Adrenal gland (tissue), 19 donors: ENCODE measurements at places on chromosomes 7 and 10. TPM values are rescaled to one million over a fixed set of nuclear protein-coding genes. Genes with fewer than 3 reads are reported as not detected.

DNA sequence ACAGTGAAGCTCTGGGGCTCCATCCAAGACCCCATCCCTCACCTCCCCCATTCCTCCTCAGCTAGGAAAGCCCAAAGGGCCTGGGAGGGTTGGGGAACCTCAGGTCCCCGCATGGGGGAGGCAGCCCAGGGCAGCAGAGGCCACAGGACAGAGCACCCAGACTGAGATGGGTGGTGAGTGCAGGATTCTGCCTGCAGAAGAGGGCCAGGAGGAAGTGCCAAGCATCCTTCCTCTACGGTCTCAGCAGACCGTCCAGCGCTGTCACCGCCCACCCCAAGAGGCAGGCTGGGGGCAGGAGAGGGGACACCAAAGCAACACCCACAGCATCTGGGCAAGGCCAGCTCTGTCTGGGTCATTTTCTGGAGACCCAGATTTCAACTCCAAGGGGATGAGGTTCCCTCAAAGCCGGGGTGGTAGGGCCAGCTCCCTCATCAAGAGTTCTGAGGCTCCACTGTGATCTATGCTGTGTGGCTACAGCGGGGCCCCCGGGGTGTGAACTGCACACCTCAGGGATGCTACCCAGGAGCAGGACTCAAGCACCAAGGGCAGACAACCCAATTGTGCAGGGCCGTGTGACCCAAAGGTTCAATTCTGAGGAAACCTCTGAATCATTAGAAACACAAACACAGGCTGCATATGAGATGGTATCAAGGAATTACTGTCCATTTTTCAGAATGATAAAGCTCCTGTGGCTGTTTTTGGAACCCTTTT is 46.8 kb downstream of the CAMK2B start:
- no peak overlapping the region for H3K27ac ChIP-seq
- DNase-seq = peak; percentile 11
- H3K36me3 ChIP-seq = no peaks in the 10 kb centered on the region

GRCh38 chr10:115129752-115130151 is 36.6 kb downstream of the ATRNL1 start:
- no peak overlapping the region for H3K27ac ChIP-seq
- no peak for DNase-seq
- no peaks in the 10 kb centered on the region for H3K36me3 ChIP-seq
- H3K27me3 ChIP-seq = no peaks in the 10 kb centered on the region
- H3K4me1 ChIP-seq = no peaks in the 10 kb centered on the region
- H3K4me3 ChIP-seq = no peak overlapping the region

GRCh38 chr7:66421830-66422475 is 206.7 kb upstream of the KCTD7 start:
- H3K27ac ChIP-seq = no peak overlapping the region

GRCh38 chr7:51175316-51175991 is 141.2 kb downstream of the COBL start:
- no peak overlapping the region for H3K27ac ChIP-seq
- DNase-seq = no peak
- H3K36me3 ChIP-seq = no peaks in the 10 kb centered on the region
- H3K27me3 ChIP-seq = no peaks in the 10 kb centered on the region
- H3K4me1 ChIP-seq = no peaks in the 10 kb centered on the region
- H3K4me3 ChIP-seq = no peak overlapping the region

DNA sequence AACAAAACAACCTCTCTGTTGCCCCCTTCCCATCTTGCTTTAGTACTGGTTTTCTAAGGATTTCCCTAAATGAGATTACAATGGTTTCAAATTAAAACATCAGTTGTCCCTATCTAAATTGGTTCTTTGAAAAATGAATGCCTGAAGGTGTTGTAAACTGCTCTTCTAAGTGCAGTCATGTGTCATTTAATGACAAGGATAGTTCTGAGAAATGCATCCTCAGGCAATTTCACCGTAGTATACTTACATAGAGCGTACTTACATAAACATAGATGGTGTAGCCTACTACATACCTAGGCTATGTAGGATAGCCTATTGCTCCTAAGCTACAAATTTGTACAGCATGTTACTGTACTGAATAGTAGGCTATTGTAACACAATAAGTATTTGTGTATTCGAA is 278.1 kb downstream of the MAGI2 start:
- H3K27me3 ChIP-seq = no peaks in the 10 kb centered on the region
- no peak overlapping the region for H3K4me3 ChIP-seq
- H3K4me1 ChIP-seq = no peaks in the 10 kb centered on the region
- no peaks in the 10 kb centered on the region for H3K36me3 ChIP-seq
- no peak overlapping the region for H3K27ac ChIP-seq

Gene SHH
- 13.7 TPM for polyA plus RNA-seq
